NCI-H2081 (cell line): ENCODE measurements at places on chromosomes 2 and 18.

DNA sequence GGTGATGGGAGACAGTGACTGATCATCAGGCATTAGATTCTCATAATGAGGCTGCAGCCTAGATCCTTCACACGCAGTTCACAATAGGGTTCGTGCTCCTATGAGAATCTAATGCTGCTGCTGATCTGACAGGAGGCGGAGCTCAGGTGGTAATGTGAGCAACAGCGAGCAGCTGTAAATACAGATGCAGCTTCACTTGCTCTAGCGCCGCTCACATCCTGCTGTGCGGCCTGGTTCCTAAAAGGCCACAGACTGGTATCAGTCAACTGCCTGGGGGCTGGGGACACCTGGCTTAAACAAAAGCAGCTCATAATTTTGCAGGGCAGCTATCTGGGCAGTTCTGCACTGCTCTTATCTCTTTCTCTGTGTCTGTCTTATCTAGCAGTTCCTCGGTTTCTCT lies 20.4 kb upstream of the CD226 start:
- peak; percentile 74 for DNase-seq

GRCh38 chr2:134845719-134846118 lies 7.3 kb downstream of the ACMSD start:
- no peak for DNase-seq

DNA sequence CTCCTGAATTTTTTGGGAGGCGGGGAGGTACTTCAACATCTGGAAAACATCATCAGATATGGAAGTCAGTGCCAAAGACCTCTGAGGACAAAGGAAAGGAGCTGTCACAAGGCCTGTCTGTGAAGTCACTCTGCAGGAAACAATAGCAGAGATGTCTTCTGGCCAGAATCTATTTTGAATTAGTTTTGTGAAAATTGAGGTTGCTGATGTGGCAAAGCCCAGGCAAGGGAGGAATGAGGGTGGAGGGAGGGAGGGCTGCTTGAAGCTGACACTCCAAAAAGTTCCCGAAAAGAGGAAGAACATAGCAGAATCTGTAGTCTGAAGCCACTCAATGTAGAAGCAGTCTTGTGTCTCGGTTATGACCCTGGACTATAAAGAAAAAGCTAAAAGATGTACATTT lies 151.1 kb upstream of the LHCGR start:
- DNase-seq: no peak

GRCh38 chr2:105834931-105835330 lies 90.2 kb downstream of the NCK2 start:
- no peak for DNase-seq
